SW 1271 (cell line): ENCODE measurements at places on chromosomes 5 and 9.

- DNase-seq = no peak
These were observed 808.1 kb downstream of the EFNA5 start for GRCh38 chr5:106862450-106863193.

- peak; percentile 92 for DNase-seq
These were observed 584.6 kb upstream of the CDH18 start for GRCh38 chr5:20572614-20573013.

DNA sequence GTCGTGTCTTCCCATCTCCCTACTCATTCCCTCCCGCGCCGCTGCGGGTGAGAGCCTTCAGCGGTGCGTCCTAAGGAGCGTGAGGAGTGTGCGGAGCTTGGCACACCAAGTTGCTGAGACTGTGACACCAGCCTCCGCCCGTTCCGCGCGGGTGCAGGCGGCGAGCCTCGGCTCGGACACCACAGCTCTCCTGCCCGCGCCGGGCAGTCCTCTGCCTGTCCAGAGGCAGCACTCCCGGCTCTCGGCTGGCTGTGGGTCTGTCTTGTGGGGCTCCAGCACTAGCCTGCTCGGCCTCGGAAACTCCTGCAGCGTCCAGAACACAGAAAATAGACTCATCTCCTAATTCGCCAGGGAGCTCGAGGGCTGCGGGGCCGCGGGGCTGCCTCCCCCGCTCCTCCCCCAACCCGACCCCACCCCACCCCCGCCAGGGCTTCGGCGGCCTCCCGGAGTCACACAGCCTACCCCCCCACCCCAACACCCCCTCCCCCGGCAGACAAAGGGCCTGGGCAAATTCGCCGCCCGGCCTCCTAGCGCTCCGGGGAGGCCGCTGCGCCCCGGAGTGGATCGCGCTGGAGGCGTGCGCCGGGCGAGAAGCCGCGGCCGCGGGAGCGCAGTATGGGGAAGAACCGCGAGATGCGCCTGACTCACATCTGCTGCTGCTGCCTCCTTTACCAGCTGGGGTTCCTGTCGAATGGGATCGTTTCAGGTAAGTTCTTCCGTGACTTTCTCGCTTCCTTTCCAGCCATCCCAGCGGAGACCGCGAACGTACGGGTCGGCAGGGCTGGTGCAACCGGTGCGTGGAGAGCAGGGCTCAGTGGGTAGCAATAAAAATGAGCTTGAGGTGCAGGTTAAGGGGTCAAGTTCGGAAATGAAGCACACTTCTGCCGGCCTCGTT is at the start of gene ADAMTS19:
Gene ADAMTS19, plus strand, starts transcription at position 522 of the 895 bp plus-strand sequence. Its CDS starts 94 bp downstream, at position 616.
- no peak for DNase-seq

DNA sequence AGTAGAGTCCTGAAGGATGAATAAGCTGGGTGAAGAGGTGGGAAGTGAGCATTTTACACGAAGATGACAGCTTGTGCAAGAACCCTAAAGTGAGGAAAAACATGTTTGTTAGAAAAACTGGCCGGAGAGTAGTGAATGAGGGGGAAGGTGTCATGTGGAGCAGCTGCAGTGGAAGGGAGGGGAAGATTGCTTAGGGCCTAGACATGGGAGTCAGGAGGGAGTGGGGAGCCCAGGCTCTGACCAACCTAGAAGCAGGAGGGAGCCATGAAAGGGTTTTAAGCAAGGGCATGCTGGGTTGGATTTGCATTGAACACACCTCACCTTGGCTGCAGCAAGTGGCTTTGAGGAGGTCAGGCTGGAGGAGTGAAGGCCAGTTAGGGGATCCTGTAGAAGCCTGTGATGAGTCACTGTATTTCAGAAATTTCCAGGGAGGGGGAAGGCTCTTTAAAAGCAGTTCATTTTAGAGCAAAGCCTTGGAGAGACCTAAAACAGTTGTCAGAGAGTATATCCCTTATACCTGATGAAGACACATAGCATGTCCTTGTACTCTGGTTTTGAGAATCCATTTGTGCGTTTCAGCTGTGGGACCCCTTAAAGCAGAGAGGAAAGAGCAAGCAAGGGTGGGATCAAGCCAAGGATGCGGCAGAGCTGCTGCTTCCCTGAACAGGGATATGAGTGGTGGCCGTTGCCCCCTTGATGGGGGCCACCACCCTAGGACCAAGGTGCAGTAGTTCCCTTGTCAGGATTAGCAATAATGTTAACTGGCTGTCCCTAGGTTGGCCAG is 45.4 kb downstream of the ANGPTL2 start:
- no peak for DNase-seq

GRCh38 chr9:89792189-89793123 is 187.6 kb downstream of the GADD45G start:
- no peak for DNase-seq

- DNase-seq = no peak
These were observed 287.0 kb upstream of the ARRDC3 start for GRCh38 chr5:91670122-91670521.
